ENCODE measurements at places on chromosomes 12 and 14.

GRCh38 chr14:86373886-86374285 is 843.9 kb downstream of the FLRT2 start:
- DNase-seq, result no peak

DNA sequence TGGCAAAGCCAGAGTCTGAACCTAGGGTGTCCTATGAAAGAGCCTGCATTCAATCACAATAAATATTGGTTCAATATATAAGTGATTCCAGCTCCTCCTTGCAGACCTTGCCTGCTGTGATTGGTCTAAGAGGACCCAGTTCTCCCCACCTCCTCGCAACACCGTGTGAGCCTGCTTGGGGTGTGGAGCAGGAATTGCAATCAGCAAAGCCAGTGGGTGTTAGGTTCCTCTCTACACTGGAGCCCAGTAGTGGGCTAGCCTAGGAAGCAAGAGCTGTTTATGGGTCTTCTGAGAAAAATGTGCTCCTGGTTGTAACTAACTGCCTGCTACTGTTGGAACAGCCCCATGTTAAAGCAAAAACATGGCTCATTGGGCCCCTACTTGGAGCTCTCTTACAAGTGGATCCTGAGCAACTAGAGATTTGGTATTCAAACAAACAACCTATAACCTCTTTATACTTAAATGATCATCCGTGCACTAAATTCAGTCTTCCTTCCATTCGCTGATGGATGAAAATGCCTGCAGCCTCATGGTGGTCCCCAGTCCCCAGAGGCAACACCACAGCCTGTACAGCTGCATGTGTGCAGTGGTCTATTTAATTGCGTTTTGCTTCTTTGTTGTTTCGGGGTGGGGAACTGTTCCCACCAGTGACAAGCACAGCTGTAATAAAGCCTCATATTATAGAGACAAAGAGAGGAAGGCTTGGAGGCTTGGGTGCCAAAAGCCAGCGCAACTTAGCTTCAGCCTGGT is 3.7 kb upstream of the SELPLG start:
- no peak for DNase-seq

DNA sequence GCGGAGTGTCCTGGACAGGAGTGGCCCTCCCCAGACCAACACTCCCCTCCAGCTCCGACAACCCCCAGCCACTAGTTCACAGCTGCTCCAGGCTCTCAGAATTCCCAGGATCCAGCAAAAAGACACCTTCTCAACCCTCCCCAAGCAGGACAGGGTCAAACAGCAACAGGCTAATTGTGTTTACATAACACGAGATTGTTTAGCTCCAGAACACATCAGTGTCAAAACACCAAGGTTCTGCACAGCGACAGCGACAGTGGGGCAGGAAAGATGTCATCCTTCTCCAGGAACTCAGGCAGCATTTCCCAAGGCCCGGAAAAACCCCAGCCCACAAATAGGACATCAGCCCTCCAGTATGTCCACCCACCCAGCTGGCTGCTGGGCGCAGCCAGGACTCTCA is 16.5 kb downstream of the ITPK1 start:
- DNase-seq, result no peak

- DNase-seq, result no peak
Measured at GRCh38 chr14:63342371-63342770, 23.6 kb upstream of the GPHB5 start.

- DNase-seq, result no peak
Measured at GRCh38 chr12:247271-247670, 15.4 kb downstream of the SLC6A13 start.

DNA sequence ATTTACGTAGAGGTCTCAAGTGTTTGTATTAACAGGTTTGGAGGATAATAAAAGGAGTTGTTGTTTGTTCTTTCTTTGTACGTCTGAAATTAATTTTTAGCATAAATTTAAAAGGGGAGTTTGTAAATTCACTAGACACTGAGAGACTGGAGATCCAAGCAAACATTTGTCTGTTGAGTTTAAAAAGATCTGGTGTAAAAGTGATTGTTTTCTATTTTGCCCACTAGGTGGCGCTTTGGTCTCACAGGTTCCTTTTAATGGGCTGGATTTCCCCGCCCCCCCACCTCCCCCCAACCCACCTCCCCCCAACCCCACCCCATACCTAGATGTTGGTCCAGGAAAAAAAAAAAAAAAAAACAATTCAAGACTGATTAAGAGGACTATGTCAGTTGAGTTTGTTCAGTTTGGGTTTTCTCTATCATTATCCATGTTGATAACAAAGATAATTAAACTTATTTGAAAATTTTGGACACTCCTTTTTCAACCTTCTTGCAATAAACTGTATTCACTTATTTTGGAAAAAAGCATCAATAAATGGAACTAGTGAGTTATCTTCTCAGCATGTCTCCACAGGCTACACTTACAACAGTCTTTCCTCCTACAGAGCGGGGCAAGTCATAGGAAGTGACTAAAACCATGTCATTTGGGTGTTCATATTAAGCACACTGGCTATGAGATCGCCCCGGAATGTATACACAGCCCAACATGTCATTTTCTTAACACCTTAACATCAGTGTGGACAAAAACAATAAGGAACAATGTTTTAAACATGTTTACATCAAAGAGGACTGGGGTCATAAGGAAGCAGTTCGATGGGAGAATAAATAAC is 841.1 kb downstream of the NRXN3 start:
- DNase-seq, result no peak

DNA sequence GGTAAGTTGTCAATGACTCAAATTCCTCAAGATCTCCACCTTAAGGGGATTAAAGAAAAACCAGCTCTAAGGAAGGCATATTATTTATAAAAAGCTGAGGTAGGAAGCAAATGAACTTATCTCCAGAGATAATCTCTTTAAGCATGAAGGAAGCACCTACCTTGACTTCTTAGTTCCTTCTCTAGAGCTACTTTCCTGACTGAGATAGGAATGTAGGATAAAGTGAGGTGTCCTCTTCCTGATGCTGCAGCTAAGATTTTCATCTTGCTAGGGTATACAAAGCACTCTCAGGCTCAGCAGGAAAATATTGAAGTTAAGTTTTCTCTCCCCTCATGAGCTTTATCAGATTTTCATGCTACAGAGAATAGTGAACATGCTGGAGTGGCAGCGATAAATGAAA is 163.0 kb upstream of the E2F7 start:
- DNase-seq, result no peak

All from stimulated activated CD8-positive, alpha-beta memory T cell treated with anti-CD3 and anti-CD28 coated beads, Interleukin-15, amount 100 ng/mL, for 24 hours (primary cell).